Sigmoid colon (tissue), 7 donors: ENCODE measurements at places on chromosomes 3 and 15. TPM values are rescaled to one million over a fixed set of nuclear protein-coding genes. Genes with fewer than 3 reads are reported as not detected.

CCDC54 gene
- not detected for total RNA-seq

DNA sequence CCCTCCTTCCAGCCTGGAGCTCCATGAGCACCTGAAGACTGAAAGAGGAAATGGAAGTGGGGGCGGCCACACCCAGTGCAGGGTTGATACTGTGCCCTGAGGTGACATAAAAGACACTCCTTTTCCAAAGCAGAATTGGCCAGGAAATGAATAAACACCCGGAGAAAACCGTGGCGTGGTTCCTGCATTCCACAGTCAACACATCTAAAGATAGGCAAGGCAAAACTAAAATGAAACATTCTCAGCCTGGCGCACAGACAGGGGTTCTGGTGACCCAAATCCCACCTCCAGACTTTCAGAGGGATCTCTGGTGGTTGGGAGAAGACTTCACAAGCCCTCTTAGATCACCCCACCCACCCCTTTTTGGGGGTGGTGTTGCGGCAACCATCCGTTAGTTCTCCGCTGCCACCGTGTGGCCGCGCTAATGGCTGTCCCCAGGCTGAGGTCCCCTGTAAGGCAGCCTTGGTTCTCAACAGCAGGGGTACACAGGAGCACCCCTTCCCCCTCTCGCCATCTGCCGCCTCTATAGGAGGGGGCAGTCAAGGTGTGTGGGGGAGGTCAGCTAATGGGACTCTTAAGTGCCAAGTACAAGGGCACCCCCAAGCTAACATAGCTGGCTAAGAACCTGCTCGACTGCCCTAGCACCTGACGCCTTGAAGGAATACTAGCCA, 2.5 kb upstream of the MST1R start:
- no peak for DNase-seq

GRCh38 chr3:179929091-179929529, 107.6 kb downstream of the PEX5L start:
- no peak for DNase-seq

GRCh38 chr3:152375546-152375945, 106.8 kb downstream of the MBNL1 start:
- no peak for DNase-seq

DNA sequence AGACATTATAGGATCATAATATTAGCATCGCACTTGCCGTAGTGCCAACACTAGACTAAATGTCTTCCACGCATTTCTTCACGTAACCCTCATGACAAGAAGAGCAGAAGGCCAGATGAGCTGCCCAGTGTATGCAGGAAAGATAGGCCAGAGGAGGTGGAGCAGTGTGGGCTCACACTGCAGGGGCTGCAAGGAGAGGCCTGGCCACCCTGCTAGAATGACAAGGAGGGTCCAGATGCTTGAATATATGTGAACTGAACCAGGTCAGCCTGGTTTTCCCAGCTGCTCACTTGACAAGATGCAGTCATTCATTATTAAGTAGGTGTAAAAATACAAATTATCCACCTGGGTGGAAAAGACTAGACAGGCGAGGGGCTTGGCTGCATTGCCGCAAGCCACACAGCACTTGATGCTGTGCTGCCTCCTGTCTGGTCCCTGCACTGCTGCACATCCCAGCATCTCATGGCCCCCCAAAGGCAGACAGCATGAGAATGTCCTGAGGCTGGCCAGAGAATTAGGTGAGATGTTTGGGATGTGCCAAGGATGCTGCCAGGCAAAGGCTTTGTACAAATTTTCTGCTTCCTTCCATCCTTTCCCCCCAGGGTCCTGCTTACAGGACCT, 115.2 kb downstream of the NTRK3 start:
- DNase-seq, result no peak
